ENCODE measurements at places on chromosomes 1 and 21. TPM values are rescaled to one million over a fixed set of nuclear protein-coding genes. Genes with fewer than 3 reads are reported as not detected.

GRCh38 chr1:77627978-77628570 lies 54.4 kb downstream of the ZZZ3 start:
- DNase-seq = no peak

- peak; percentile 16 for DNase-seq
Measured at GRCh38 chr1:110602466-110602865, 3.7 kb downstream of the KCNA2 start.

GRCh38 chr1:23446661-23447310 lies 22.2 kb upstream of the TCEA3 start:
- DNase-seq = no peak

GRCh38 chr1:40045182-40045581 lies 4.7 kb downstream of the CAP1 start:
- no peak for DNase-seq

GRCh38 chr1:205016584-205016983 lies 26.4 kb upstream of the CNTN2 start:
- DNase-seq = no peak

GRCh38 chr1:203590603-203591002 lies 36.0 kb upstream of the ATP2B4 start:
- DNase-seq = no peak

- peak; percentile 81 for DNase-seq
Measured at GRCh38 chr1:13600762-13601453, 17.3 kb downstream of the PDPN start.

GRCh38 chr1:183461350-183461749 lies 10.9 kb upstream of the SMG7 start:
- no peak for DNase-seq

- DNase-seq = no peak
Measured at GRCh38 chr1:180154003-180154324, 705 bp upstream of the QSOX1 start.

DNA sequence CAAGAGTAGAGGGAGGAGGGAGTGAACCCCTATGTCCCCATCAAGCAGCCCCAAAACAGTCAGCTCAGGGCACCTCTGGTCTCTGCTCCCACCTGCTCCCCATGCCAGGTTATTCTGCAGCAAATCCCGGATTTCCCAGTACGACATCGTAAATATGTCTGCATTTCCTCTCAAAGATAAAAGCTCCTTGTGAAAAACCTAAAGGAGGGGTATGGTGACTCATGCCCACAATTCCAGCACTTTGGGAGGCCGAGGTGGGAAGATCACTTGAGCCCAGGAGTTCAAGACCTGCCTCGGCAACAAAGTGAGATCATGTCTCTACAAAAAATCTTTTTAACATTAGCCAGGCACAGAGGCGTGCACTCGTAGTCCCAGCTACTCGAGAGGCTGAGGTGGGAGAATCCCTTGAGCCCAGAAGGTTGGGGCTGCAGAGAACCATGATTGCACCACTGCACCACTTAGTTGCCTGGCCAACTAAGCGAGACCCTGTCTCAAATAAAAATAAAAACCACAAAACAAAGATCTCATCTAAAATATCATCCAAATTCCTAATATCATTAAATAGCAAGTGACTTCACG lies 7.1 kb downstream of the ACOT7 start:
- no peak for DNase-seq

- DNase-seq = no peak
Measured at GRCh38 chr1:67629370-67630075, 55.5 kb upstream of the GADD45A start.

- DNase-seq = peak; percentile 48
Measured at GRCh38 chr1:200510228-200510623, 100.4 kb upstream of the ZNF281 start.

GRCh38 chr1:175892686-175893085 lies 149.3 kb upstream of the TNR start:
- DNase-seq = no peak

DNA sequence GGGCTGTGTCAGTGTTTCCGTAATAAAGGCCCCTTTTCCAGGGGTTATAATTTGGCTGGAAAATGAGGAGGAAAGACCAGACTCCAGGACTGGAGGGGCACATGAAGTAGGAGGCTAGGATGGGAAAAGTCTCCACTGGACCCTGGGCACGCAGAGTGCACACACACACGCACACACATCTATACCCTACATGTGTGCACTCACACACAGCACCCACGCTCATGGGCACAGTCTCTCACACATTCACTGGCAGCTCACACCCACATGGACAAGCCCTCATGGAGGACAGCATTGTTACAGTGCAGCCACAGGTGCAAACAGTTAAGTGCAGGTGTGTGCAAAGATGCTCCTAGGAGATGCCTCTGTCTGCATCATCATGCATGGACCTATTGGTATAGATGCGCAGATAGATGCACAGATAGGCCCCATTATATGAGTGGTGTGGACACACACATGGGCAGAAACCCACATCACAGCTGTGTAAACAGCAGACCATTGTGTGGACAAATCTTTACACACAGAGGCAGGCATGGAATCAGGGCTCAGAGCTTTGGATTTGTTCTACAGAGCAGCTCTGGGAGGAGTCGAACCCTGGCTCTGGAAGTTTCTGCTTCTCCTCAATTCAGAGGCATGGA lies 9.1 kb upstream of the RUNX3 start:
- DNase-seq = no peak

DNA sequence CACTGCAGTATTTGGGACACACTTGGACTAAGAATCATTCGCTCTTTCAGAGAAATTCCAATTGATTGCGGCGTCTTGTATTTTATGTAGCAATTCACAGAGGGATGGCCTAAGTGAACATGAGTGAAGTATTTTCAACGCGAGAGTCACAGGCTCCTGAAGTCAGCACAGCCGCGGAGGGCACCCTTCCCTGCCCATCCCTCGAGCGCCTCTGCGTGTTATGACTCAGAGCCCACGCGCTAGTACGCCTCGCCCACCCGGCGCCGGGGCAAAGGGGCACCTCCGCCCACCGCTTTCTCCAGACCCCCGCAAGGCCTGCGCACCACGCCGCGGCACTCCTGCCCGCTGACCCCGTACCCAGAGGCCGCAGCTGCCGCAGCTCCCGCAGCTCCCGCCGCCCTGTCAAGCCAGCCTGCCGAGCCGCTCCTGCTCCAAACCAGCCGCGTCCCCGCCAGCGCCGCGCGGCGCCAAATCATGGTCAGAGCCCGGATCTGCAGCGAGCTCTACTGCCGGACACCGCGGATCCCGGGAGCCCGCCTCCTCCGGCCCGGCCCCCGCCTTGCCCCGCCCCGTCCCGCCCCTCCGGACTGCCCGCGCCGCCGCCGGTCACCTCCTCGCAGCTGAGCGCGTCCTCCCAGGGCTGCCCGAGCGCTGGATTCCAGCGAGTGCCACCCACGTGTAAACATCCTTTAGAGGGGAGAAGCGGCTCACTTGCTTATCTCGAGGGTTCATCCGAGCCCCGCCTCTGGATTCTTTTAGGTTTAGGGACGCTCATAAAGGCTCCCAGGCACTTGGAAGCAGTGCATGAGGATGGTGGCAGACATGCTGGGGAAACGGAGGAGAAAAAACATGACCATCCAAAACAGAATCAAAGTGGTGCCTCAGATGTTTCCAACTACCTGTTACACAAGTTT lies at the start of gene GLRX2:
Gene GLRX2, minus strand, starts transcription at position 508 of the 914 bp plus-strand sequence. Its CDS starts 32 bp downstream, at position 476.
- peak; percentile 90 for DNase-seq

DNA sequence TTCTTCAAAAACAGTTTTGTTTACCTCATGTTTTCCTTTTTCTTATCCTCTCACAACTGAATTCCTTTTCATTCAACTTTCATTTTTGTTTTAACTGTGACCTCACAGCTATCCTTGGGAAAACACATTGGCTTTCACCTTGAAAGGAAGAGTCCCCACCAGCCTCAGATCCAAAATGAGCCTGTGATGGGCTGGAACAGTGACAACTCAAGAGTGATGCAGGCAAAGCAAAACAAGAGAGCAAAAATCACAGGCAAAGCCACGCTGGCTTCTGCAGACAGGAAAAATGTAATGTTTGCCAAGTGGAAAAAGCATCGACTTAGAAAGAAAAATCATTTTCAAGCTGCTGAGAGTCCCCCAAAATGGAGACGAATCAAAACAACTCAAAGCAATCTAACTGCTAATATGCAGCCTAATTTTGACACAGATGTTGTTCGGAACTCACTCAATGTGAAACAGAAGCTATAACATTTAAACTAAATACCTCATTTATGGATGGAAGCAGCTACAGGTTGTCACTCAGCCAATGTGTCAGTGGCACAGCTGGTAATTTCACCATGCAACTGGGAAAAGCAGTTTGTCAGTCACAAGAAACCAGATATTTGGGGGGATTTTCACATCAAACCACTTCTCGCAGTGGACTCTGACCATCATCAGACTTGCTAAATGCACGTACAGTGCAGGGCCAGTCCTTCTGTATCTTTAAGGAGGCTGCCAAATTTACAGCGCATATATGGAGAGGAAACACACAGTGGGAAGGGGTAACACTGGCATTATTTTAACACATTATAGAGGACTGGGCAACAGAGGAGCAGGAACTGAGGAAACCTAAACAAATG lies 50.7 kb downstream of the ALG14 start:
- DNase-seq = peak; percentile 40

GRCh38 chr1:27555700-27556424 lies 48.1 kb downstream of the AHDC1 start:
- peak; percentile 81 for DNase-seq

GRCh38 chr1:18998016-18998724 lies 41.7 kb upstream of the IFFO2 start:
- DNase-seq = no peak

DNA sequence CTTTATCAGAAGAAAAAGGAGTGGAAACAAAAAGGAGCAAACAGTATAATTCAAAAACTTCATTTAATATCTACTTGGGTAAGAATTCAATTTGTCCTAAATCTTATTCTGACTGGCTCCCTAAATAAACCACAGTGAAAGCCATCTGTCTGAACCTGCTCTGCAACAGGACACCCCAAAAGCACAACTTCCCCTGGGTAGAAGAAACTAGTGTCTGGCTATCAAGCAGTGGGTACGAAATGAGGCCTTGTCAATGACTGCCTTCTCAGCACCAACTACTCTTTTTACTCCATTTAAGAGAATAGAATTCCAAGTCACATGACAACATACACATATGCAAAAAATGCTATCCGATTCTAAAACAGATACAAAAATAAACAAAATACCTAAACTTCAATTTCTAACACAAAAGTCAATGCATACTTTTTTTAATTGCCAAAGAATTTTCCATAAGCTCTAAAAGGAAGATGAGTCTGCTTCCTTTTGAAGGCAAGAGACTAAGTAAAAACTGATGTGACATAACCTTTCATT lies 206.8 kb downstream of the SLC45A1 start:
- no peak for DNase-seq

CFAP57 gene
- total RNA-seq = not detected

TNFRSF18 gene
- total RNA-seq = not detected

RNF186 gene
- total RNA-seq = not detected

IFFO2 gene
- total RNA-seq = 4.4 TPM

NFIA gene
- total RNA-seq = 99.5 TPM

TMPRSS15 gene
- total RNA-seq = not detected

PTGER3 gene
- 1.1 TPM for total RNA-seq

ADORA3 gene
- total RNA-seq = 3.2 TPM

SPATA17 gene
- 0.63 TPM for total RNA-seq

NTMT2 gene
- 0.56 TPM for total RNA-seq

CCDC185 gene
- total RNA-seq = not detected

SPATA21 gene
- total RNA-seq = not detected

PRAMEF26 gene
- not detected for total RNA-seq

MNDA gene
- total RNA-seq = 1.9 TPM

All from heart left ventricle (tissue), 16 donors.